Right ventricle myocardium inferior (tissue), 1 donor: ENCODE measurements at places on chromosomes 1 and 21.

- DNase-seq: no peak
Observed at GRCh38 chr1:8879922-8880676, 1.6 kb upstream of the ENO1 start.

DNA sequence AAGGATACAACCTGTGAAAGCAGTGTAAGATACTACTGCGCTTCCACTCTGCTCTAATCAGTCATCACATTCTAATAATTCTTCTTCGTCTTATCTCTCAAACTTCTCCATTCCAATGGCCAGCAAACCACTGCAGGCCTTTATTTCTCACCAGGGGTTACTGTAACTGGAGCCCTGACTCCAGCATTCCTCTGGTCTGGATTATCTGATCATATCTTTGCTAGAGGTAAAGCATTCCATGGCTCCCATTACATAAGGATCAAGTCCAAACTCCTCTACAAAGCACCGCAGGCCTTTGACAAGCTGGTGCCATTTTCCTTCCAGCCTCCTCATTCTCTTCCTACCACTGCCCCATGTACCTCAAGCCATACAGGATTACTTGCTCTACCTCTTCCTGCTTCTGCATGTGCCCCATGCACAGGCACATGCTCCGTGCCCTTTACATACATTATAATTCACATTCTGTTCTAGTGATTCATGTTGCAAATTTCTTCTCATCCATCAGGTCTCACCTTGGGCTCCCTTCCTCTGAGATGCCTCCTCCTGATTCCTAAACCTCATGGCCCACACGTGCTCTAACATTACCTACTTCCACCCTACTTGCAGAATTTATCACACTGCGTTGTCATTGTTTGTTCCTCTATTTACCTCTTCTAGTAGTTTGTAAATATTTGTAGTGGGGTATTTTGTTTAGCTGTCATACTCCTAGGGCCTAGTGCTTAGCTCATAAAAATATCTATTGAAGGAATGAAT lies 9.3 kb upstream of the SERBP1 start:
- no peak for DNase-seq

- DNase-seq: peak; percentile 14
Observed at GRCh38 chr1:36792292-36792691, 242.0 kb downstream of the GRIK3 start.

DNA sequence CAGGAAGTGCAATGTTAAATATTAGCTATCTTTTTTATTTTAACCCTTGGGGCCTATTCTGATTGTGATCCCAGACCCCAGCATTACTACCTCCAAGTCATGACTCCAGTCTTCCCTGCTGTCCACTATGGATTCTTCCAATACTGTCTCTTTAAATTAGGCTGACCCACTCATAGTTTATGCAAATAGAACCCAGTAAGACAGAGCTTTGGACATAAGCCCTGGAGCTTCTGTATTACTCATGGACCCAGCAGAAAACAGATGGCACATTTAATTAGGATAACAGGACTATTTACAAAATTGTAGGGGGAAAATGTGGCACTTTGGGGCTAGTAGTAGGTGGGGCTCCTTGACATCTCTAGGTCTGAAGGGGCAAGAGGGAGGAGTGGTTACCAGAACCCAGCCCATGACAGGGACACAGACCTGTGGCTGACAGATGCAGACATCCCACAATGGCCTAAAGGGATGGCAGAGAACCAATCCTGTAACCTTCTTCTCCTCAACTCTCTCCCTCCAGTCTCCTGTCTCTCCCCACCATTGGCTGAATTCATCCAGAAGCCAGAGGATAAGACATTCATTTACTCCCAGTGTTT lies 233.5 kb downstream of the OMA1 start:
- no peak for DNase-seq

DNA sequence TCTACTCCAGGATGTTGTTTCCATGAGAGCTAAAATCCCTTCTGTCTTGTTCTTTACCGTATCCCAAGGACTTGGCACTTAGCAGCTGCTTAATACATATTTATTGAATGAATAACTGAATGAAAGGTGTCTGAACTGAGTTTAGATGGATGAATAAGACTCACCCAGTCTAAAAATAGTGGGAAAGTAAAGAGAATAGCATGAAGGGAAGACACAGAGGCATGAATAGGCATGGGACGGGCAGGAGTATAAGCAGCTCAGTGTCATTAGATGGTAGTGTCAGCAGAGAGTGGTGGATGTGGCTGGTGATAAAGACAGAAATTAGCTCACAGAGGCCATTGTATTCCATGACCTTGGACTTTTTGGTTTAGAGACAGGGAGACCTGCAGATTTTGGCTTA lies 9.2 kb downstream of the IL12RB2 start:
- no peak for DNase-seq

GRCh38 chr1:178645157-178645807 lies 79.8 kb upstream of the RALGPS2 start:
- no peak for DNase-seq

DNA sequence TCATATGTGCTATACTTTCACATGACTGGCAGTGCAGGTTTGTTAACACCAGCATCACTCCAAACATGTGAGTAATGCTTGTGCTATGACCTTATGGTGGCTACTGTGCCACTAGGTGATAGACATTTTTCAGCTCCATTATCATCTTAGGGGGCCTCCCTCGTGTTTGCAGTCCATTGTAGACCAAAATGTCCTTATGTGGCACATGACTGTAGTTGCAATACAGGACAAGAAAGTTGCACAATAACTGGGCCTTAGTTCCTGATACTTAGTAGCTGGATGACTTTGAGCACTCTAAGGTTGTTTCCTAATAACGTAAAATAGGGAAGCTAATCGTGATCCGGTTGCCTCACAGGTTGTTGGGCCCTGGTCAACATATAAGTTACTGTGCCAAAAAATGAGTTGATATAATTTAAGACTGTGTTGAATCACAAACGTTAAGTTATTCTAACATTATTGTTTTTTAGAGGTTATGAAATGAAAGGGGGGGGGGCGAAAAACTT lies 511 bp upstream of the SNX27 start:
- no peak for DNase-seq

DNA sequence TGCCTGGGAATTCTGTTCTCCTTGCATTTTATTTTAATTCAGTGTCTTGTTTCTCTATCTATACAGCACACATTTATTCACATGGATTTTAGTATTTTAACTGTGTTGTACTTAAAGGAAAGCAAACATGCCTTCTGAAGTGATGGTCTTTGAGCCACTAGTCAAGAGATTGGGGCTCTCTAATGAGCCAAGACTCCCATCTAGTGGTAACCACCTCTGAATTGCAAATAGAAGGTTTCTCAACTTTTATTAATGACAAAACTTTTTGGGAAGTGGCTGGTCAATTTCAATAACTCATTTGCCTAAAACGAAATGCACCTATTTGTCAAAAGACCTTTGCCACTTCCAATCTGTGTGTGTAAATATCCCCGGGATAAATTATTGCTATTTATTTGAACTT lies 199.6 kb downstream of the LTN1 start:
- DNase-seq: no peak

GRCh38 chr1:18062185-18062584 lies 45.4 kb upstream of the IGSF21 start:
- no peak for DNase-seq

GRCh38 chr1:27447883-27448282 lies 42.1 kb downstream of the WASF2 start:
- DNase-seq: no peak

GRCh38 chr1:21117597-21118001 lies 59.1 kb downstream of the EIF4G3 start:
- DNase-seq: no peak

GRCh38 chr1:41362357-41362721 lies 1.1 kb downstream of the FOXO6 start:
- no peak for DNase-seq

DNA sequence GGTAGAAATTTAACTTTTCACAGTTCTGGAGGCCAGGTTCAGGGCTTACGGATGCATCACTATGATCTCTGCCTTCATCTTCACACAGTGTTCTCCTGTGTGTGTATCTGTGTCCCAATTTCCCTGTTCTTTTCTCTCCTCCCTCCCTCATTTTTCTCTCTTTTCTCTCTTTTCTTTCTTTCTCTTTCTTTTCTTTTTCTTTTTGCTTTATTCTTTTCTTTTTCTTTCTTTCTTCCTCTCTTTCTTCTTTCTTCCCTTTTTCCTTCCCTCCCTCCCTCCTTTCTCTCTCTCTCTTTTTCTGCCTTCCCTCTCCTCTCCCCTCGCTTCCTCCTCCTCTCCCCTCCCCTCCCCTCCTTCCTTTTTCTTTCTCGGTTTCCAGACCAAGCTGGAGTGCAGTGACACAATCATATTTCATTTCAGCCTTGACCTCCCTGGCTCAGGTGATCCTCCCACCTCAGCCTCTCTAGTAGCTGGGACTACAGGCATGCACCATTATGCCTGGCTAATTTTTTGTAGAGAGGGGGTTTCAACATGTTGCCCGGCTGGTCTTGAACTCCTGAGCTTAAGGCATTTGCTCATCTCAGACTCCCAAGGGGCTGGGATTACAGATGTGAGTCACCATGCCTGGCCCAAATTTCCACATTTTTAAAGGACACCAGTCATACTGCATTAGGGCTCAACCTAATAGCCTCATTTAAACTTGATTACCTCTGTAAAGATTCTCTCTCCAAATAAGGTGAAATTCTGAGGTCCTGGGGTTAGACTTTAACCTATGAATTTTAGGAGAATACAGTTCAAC lies 115.9 kb downstream of the HUNK start:
- no peak for DNase-seq

DNA sequence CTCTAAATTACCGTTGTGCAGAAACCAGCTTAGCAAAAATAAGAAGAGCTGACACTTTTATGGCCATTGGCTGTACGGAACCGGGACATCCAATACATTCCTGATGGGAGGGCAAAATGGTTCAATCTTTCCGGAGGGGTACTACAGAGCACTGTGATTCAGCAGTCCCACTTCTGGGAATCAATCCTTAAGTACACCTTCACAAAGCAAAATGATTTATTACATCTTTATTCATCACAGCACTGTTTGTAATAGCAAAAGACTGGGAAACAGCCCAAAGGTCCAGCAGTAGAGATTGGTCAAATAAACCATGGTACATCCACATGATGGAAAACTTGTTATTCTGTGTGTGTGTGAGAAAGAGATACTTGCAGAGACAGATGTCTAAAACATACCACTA lies 9.7 kb downstream of the GNG12 start:
- no peak for DNase-seq

DNA sequence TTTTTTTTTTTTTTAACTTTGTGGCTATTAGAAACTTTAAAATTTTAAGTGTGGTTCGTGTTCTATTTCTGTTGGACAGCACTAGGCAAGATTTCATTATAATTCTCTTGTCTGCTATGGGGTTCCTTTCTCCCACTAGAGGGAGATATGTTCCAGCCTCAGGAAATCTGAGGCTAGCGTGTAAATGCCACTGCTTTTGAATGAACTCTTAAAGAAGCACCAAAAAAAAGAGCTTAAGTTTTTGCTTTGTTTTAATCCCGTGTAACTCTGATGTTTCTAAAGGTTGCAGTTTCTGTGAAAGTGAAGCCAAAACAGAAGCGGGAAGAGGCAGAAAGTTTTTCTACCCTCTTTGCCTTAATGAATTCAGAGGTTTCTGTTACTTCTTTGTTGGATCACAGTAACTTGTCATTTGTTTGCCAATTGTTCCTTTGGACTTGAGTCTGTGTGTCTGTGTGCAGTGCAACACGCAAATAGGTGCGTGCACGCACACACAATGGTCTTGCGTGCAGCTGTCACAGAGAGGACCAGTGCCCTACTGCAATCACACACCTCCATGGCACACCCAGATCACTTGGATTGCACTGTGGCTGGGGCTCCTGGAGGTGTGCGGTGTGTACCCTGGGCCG lies 32.3 kb downstream of the HHAT start:
- DNase-seq: no peak

GRCh38 chr1:21189906-21190500 lies 13.3 kb upstream of the EIF4G3 start:
- no peak for DNase-seq

- no peak for DNase-seq
Observed at GRCh38 chr21:41321211-41321907, 4.8 kb downstream of the FAM3B start.

GRCh38 chr1:48216941-48217340 lies 5.6 kb upstream of the SLC5A9 start:
- no peak for DNase-seq

DNA sequence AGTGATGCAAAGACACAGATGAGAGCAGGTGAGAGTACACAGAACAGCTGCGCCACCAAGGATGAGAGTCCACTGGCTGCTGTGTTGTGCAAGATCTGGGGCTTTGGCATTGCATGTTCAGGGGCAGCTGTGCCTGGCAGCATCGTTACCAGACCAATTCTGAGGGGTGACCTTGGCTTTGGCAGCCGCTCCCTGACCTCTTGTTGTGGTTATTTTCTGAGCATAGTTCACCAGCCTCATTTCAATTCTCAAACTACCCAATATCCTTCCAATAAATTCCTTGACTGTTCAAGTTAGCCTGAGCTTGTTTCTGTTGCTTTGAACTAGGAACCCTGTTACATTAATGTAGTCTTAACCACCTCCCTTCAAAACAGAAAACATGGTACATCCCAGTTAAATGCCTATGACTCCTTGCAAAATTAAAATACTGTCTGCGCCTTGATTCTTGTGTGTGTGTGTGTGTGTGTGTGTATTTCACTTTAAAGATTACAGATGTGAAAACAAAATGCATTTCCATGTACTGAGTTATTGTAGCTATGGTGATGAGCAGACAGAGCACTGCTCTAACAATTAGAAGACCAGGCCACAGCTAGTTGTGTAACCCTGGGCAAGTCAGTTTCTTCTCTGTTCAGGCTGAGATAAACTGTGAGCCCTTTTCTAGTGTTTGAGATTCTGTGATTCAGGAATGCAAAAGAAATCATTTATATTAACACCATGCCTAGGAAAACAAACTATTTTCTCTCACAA lies 106.3 kb upstream of the GUCA2B start:
- no peak for DNase-seq

- no peak for DNase-seq
Observed at GRCh38 chr1:89462250-89462649, 62.4 kb upstream of the LRRC8B start.
